ENCODE measurements at places on chromosomes 2 and 18.

GRCh38 chr18:58937071-58937886 lies 72.6 kb downstream of the ZNF532 start:
- DNase-seq: no peak

DNA sequence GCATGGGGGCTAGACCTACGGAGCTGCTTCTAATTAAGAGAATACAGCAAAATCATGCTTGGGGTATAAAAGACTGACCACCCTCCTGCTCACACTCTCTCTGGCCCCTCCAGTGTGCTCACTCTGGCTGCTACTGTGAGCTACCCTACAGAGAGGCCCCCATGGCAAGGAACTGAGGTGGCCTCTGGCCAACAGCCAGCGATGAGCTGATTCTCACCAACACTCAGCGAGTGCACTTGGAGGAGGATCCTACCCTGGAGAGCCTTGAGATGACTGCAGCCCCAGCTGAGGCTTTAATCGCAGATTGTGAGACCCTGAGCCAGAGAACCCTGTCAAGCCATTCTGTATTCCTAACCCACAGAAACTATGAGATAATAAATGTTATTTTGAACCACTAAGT lies 88.2 kb downstream of the GFPT1 start:
- DNase-seq: no peak

DNA sequence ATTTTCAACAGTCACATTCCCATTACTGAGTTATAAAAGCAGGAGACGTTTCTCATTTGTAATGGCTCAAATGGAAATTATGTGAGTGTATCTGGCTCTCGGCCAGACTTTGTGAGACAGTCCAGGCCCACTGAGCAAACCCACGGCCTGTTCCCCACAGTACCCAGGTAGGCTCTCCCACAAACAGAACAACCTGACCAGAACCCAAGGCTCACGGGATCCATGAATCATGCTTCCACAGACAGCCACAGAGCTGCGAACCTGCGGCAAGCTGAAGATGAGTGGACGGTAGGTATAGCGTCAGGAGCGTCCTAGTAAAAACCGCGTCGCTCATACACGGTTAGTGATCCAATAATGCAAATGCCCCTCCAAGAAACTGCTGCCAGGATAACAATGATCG lies 34.2 kb downstream of the NDUFA10 start:
- no peak for DNase-seq

DNA sequence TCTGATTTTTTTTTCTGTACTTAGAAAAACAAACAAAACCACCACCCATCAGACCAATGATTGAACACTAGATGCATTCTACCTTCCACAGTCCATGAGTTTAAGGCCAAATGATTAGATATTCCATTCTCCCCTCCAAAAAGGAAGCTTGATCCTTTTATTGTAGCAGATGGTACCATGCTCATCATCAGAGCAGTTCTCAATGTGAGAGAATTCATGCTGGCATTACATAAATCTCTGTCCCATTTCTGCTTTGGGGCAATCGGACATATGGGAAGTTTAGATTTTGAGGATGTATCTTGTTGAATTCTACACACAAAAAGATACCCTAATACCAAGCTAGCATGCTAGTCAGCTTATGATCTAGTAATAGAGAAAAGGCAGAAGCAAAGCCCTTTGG lies 186.6 kb downstream of the RAD51AP2 start:
- no peak for DNase-seq

DNA sequence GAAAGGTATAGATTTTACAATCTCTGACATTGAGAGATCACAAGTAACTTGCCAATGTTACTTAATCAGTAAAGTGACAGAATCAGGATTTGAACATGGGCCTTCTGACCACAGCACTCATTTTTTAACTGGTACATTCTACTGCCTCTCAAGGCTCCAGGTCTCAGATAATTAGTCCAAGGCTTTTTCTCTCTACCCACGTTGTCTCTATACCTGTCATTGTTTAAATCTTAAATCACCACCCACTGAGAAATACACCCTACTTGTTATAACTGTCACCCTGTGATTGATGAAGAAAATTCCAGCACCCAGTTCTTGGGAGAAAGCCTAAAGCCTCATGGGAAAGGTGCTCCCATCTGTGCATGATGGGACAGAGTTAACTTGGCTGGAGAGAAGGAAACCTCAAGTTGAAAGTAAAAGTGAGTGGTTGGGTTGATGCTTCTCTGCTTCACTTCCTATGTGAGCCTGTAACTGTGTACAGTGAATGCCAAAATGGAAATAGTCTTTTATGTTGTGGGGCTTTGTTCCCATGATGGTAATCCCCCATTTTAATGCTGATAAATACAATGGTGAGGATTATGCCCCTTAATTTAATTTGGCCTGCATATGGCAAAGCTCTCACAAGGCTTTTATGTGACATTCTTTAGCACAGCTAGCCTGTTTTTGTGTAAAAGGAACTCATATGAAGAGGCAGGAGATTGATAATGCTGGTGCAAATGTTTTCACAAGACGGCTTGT lies 190.1 kb upstream of the SP5 start:
- peak; percentile 9 for DNase-seq

DNA sequence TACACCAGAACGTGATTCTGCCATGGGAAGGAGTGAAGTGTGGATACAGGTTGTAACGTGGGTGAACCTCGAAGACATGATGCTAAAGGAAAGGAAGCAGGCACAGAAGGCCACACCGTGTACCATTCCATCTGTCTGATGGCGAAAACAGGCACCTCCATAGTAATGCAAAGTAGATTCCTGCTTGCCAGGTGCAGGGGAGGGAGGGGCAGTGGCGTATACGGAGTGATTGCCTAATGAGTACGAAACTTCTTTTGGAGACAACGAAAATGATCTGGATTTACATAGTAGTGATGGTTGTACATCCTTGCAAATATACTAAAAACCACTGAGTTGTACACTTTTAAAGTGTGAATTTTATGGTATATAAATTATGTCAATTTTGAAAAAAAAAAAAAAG lies 106.7 kb downstream of the GBX2 start:
- no peak for DNase-seq

GRCh38 chr18:62716619-62717168 lies 1.4 kb downstream of the PHLPP1 start:
- DNase-seq: peak; percentile 19

DNA sequence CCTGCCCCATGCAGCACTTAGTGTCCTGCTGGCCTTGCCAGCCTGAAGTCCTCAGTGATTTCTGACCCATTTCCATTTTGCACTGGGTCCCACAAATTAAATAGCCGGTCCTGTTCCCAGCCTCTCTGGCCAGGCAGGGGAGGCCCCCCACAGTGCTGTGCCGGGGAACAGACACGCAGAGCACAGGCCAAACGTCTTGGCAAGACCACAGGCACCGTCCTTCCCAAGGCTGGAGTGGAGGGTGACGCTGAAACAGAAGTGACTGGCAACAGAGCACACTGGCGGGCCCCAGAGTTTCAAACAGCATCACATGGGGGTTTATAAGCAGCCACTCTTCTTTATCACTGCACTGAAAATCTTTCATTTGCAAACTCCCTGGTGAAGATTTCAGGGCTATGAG lies 52.2 kb downstream of the EDAR start:
- DNase-seq: no peak

GRCh38 chr2:179237209-179237946 lies 27.3 kb downstream of the SESTD1 start:
- no peak for DNase-seq

DNA sequence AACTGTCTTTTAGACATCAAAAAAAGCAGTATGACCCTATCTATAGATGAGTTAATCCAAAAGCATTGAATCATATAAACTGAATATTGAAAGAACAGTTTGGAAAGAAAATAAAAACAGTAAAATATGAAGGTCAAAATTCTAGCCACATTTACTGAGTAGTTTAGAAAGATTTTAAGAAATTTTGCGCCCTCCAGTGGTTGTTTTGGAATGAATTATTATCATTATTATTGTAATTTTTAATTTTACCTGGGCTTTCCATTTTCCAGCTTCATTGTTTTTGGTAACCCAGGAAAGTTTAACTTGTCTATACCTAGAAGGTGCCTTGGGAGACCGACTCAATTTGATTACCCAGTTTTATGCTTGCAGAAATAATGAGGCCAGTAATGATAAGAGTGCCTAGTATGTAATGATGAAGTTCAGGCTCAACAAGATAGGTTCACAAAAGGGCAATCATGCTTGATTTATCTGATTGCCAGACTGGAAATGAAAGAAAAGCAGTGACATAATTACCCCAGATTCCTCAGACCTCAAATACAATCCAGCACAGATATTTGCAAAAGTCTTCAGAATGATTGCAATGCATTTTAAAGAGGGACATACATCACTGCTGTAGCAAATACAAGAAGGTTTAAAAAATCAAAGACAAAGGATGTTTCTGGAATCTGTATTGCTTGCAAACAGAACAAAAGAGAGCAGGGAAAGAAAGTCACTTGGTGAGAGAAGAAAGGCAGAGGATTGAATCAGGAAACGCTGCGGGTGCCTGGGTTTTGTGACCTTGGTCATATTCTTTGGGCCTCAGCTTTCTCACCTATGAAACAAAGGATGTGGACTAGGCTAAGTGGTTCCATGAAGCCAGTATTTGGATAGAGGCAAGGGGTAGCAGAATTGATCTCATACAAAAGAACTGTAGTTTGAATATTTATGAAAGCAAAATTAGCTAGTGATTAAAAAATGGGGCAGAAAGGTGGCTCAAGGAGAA lies 153.8 kb downstream of the MAP2 start:
- DNase-seq: peak; percentile 60
